ENCODE measurements at places on chromosomes 1 and 21.

GRCh38 chr1:191876631-191877030, 281.6 kb upstream of the RGS18 start:
- DNase-seq, result no peak

- no peak for DNase-seq
Measured at GRCh38 chr1:116076831-116077230, 34.4 kb upstream of the MAB21L3 start.

DNA sequence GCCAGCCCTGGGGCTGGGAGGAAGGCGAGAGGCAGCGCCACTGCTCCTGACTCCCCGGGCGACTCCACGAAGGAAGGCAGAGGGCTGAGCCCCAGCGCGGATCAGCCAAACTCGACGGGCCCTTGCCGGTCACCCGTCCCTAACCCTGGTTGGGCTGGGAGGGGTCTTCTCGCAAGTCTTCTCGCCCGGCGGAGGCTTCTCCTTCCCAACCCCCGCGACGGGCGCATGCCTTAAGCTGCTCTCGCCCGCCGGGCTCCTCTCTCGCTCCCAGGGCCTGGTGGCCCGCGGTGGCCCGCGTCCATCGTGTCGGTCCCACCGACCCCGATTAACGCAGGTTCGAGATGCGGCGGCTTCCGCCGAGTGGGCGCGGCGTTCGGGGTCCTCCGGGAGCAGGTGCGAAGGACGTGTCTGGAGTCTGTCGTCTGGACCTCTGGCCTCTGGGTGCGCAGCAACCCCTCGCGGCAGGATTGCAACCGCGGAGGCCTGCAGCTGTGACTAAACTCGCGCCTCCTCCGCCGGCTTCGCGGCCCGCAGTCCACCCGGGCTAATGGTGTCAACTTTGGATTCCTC, 29.0 kb upstream of the PPM1J start:
- no peak for DNase-seq

- DNase-seq, result peak; percentile 63
Measured at GRCh38 chr1:235417086-235417697, 50.0 kb downstream of the TBCE start.

DNA sequence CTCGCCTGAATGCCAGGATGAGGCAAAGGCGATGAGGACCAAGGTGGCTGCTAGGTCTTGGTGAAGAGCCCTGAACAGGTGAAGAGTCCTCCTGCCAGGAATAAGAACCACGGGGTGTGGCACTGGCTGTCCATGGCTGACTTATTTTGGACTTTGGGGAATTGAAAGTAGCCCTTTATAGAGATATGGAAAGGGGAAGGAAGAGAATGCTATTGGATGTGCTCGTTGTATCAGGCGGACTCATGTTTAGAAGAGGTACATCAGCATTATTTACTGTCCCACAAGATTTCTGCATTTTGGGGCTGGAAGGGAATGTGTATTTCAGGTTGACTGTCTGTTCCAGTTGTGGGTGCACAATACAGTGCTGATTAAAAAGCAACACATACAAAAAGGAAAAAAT, 465.8 kb downstream of the DSCAM start:
- no peak for DNase-seq

GRCh38 chr1:173864179-173864867, 3.5 kb downstream of the GAS5 start:
- DNase-seq, result no peak

- DNase-seq, result no peak
Measured at GRCh38 chr1:30378991-30379581, 344.3 kb downstream of the MATN1 start.

GRCh38 chr1:201313086-201313485, 29.8 kb downstream of the PKP1 start:
- DNase-seq, result no peak

- DNase-seq, result peak; percentile 99
Measured at GRCh38 chr1:165069829-165070228, 286.7 kb downstream of the LMX1A start.

- DNase-seq, result no peak
Measured at GRCh38 chr1:170634293-170634692, 29.6 kb upstream of the PRRX1 start.

- DNase-seq, result peak; percentile 52
Measured at GRCh38 chr1:118826669-118827068, 161.5 kb downstream of the TBX15 start.

DNA sequence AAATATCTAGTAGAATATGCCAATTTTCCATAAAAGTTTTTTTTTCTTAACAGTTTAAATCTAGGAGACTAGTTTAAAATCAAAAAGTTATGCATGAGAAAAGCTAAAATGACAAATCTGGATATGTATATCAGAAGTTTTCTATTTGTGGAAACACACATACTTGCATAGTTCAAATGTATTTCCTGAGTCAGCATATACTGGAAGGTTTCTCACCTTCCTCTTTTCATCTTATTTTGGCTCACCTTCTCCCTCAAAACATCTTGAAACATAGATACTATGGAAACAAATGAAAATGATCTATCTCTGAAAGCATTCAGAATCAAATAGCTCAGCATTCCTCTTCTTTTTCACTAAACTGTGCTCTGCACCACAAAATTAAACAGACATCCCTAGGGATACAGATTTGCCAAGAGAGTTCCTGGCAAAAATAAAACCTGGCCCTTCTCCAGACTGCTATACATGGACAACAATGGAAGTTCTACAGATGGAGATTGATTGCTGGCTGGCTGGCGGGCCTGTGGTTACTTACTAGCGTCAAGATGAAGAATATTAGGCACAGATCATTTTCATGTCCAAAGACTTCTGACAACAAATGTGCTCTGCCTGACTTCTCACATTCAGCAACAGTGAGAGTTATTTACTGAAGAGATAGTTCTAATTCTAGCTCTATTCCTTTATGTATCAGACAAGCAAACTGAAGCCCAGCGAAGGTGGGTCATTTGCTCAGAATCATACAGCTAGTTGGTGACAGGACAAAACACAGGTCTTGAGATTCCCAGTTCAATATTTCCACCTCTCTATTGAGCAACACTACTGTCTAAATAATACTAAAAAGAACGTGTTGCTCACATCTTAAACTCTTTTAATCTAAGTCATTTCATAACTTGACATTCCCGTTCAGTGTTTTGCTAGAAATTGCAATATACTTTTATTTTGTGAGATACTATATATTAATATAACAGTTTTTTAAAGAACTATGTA, 26.6 kb downstream of the DIPK1A start:
- DNase-seq, result peak; percentile 50

DNA sequence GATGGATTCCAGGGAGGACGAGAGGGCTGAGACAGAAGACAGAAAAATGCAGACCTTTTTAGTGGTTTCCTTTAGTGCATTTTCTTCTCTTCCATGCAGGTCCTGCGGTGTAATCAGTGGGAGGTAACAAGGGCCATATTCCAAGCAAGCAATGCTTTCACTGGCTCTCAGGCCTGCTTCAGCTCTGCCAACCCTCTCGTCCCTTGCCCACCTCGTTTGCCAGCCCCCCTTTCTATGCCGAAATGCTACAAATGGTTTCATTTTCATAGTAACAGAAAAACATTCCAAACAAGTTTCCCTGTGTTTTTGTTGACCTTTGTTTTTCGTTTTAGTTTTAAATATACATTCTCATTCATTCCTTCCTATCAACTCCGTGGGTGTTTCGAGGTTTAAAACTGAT, 443.1 kb downstream of the TTLL7 start:
- DNase-seq, result no peak

DNA sequence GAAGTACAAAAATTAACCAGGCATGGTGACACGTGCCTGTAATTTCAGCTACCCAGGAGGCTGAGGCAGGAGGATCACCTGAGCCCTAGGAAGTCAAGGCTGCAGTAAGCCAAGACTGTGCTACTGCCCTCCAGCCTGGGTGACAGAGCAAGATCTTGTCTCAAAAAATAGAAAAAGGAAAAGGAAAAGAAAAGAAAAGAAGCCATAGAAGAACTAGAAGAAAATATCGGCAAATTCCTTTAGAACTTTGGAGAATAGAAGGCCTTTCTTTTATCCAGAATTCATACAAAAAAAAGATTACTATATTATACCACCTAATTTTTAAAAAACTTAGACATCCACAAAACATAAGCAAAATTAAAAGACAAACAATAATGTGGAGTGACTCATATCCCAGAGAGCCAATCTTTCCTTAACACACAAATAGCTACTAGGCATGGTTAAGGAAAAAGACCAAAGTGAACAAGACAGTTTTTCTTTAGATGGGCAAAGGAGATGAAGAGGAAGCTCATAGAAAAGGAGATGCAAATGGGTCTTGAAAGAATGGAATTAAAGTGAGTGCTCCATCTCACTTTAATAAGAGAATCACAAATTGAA, 251.1 kb upstream of the IRF2BP2 start:
- DNase-seq, result no peak

DNA sequence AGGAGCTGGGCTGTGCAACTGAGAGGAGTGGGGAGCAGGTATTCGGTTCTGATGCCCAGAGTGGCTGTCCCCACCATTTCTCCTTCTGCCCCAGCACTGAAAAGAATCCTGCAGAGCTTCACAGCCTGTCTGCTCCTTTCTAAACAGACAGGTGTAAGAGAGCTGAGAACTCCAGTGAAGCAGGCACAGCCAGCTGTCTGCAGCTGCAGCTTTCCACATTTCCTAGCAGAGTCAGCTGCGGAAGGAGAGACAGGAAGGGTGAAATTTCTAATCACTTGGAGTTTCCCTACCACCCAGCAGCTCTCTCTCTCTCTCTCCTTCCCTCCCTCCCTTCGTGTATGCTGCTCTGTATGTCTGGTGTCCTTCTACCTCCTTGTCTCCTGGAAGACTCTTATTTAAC, 40.5 kb upstream of the GJB5 start:
- DNase-seq, result no peak

- DNase-seq, result no peak
Measured at GRCh38 chr1:21911205-21912001, 25.7 kb downstream of the HSPG2 start.

DNA sequence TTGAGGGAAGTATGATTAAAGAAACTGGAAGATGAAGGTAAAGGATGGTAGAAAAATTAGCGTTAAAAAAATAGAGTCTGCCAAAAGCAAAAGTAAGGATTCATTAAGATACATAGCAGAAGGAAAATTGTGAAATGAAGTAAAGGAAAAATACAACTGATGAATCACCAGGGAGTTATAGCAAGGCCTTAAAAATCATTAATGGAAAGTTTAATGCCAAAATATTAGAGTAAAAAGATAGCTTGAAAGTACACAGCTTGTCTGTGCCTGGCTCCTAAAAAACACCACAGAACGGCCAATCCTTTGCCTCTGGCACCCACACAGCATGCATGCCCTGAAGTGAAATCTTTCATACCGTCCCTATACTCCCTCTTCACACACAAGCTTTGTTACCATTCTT, 66.9 kb upstream of the APOBEC4 start:
- DNase-seq, result no peak

DNA sequence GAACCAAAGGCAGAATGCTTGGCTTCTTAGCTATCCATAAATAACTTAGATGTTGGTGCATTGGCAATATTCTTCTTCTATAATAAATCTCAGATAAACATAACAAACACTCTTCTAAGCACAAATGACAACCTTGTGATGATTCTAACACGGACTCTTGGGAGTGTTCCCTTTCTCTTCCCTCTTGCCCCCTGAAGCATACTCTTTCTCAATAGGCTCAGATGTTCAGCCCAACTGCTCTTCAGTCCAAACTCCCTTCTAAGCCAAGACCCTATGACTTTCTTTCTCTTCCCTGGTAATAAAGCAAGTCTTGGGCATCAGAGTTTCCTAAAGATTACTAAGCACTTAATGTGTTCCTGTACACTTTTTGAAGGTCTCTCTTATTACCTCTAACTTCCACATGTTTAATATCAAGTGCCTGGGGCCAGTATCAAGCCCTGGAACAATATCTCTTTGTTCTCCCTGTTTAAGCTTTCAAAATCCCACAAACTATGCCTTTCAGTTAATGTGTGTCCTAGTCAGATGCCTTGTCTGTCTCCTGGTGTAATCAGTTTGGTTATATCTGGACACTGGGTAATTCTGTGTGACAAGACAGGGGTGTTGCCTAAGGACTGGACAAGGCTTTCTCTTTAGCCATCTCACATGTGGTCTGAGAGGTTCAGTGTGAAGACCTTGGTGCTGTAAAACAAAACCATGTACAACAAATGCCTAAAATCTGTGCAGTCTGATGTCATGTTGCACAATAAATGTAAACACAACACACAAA, 92.9 kb upstream of the IVNS1ABP start:
- DNase-seq, result no peak

DNA sequence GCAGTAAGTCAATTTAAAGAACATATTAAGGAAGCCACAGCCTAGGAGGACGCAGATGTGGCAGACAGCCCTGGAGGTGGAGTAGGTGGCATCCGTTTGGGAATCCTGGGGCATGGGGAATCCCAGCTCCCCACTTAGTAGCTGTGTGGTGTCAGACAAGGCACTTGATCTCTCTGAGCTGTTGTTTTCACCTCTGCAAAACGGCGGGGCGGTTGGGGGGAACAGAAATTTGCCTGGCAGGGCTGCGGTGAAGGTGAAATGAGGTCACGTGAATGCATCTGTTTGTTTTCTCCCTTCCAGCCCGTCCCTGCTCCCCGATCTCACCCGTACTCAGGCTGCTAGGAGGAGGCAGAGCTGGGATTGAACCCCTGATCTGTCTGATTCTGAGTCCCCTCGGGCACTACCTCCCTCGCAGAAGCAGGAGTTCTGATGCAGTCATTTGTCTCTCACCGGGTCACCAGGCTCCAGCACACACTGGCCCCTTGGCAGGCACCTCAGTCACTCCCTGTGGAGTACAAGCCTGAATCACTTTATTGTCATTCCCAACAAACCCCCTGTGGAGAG, 2.2 kb upstream of the LAPTM5 start:
- DNase-seq, result no peak

GRCh38 chr1:119799003-119799402, 12.3 kb downstream of the REG4 start:
- DNase-seq, result no peak

DNA sequence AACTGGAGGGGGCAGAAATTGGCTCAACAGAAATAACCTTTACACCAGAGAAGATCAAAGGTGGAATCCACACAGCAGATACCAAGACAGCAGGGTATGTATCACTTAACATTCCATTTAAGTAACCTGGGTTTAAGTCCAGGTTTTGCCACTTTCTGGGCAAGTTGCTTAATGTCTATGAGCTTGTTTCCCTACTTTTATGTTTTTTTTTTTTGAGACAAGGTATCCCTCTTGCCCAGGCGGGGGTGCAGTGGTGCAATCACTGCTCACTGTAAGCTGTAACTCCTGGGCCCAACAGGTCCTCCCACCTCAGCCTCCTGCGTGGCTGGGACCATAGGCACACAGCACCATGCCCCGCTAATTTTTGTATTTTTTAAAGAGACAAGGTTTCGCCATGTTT, 2.2 kb downstream of the RTCA start:
- no peak for DNase-seq

- DNase-seq, result no peak
Measured at GRCh38 chr1:9873385-9873784, 36.7 kb downstream of the CTNNBIP1 start.

GRCh38 chr1:159856576-159856975, 5.9 kb downstream of the VSIG8 start:
- DNase-seq, result no peak

GRCh38 chr1:214588963-214589597, 13.9 kb upstream of the CENPF start:
- DNase-seq, result no peak
